ENCODE measurements at places on chromosomes 16 and 17. TPM values are rescaled to one million over a fixed set of nuclear protein-coding genes. Genes with fewer than 3 reads are reported as not detected.

TMIGD1 gene
- not detected for total RNA-seq

PROCA1 gene
- 36.5 TPM for total RNA-seq

HAGHL gene
- 31.7 TPM for total RNA-seq

SPNS2 gene
- total RNA-seq = 73.0 TPM

PIK3R5 gene
- total RNA-seq = not detected

DNA sequence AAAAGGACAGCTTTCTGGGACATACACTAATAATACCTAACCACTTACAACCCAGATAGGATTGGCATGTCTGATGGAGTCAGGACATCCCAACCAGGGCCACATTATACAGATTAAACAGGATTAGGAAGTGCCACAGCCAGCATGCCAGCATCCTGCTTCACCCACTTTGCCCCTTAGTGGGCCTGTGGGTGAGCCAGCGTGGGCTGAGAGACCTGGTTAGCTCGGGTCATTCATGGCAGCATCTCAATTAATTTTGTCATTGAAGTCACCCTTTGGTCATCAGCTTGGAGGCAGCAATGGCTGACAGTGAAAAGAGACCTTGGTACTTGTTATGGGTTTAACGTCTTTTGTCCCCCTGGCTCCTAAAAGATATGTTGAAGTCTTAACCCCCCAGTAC lies 29.9 kb upstream of the SLC6A2 start:
- H3K4me3 ChIP-seq = no peak overlapping the region
- H3K27ac ChIP-seq = no peak overlapping the region
- no peaks in the 10 kb centered on the region for H3K36me3 ChIP-seq
- no peak for DNase-seq
- H3K4me1 ChIP-seq = no peaks in the 10 kb centered on the region

GRCh38 chr17:6231465-6231864 lies 161.3 kb downstream of the WSCD1 start:
- no peaks in the 10 kb centered on the region for H3K27me3 ChIP-seq
- H3K4me3 ChIP-seq = no peak overlapping the region
- no peaks in the 10 kb centered on the region for H3K4me1 ChIP-seq
- DNase-seq = no peak

GRCh38 chr17:21246698-21247097 lies 6.5 kb downstream of the NATD1 start:
- peaks cover 24% of the 10 kb centered on the region for H3K4me1 ChIP-seq
- H3K27ac ChIP-seq = no peak overlapping the region
- no peaks in the 10 kb centered on the region for H3K36me3 ChIP-seq

GRCh38 chr17:28335959-28336871 lies 654 bp downstream of the TNFAIP1 start:
- peaks cover 12% of the 10 kb centered on the region for H3K27me3 ChIP-seq
- DNase-seq = peak; percentile 56
- peak overlapping the region; percentile 99 for H3K27ac ChIP-seq
- H3K4me3 ChIP-seq = peak overlapping the region; percentile 99
- H3K4me1 ChIP-seq = peaks cover 14% of the 10 kb centered on the region

DNA sequence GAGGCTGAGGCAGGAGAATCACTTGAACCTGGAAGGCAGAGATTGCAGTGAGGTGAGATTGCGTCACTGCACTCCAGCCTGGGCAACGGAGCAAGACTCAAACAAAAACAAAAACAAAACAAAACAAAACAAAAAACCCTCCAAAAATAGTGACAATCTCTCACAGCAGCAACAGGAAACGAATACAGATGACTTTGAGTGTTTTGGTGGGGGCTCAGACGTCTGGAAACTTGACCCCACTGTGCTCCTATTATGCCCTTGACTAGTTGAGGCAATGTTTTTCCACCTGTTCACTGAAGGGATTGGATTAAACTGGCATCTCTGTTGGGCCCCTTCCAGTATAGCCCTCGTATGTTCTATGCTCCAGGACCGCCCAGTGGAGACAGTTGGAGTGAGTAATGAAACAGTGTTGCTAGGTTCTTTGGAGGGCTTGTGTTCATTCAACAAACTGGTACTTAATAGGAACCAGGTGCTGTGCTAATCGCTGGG lies 167.0 kb downstream of the UTP18 start:
- no peaks in the 10 kb centered on the region for H3K4me1 ChIP-seq
- H3K4me3 ChIP-seq = no peak overlapping the region
- DNase-seq = no peak
- no peak overlapping the region for H3K27ac ChIP-seq
- peaks cover 2% of the 10 kb centered on the region for H3K27me3 ChIP-seq

DNA sequence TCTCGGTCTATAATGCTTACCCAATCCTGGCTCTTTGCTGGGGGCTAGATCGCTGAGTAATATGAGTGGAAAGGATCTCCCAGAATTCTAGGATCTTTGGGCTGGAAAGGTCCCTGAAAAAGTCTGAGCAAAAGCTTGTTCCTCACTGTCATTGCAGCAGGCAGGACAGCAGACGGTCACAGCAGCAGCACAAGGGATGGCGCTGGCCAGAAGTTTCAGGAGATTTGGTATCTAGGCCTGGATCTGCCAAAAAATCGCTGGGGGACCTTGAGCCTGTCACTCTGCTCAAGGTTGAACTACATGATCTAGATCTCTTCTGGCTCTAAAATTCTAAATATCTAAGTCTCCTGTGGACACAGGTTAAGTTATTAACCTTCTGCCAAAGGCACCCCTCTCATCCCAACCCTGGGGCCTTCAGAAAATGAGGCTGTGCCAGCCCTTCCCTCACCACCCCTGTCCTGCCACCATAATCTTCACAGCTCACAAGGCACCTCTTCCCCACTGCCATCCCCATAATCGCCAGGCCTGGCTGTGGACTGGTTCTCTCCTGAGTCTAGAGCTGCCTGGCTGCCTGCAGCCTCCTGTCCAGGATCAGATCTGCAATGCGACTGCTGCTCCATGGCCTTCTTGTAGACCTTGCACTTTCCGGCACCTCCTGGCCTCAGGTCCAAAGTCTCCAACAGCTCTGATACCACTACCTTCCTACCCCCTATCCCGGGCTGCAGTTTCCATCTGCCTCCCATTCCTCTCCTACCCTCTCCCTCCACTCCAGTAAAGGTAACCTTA lies 10.2 kb downstream of the MYO18A start:
- H3K27me3 ChIP-seq = no peaks in the 10 kb centered on the region
- no peak overlapping the region for H3K27ac ChIP-seq
- no peaks in the 10 kb centered on the region for H3K36me3 ChIP-seq
- no peak overlapping the region for H3K4me3 ChIP-seq
- no peak for DNase-seq

DNA sequence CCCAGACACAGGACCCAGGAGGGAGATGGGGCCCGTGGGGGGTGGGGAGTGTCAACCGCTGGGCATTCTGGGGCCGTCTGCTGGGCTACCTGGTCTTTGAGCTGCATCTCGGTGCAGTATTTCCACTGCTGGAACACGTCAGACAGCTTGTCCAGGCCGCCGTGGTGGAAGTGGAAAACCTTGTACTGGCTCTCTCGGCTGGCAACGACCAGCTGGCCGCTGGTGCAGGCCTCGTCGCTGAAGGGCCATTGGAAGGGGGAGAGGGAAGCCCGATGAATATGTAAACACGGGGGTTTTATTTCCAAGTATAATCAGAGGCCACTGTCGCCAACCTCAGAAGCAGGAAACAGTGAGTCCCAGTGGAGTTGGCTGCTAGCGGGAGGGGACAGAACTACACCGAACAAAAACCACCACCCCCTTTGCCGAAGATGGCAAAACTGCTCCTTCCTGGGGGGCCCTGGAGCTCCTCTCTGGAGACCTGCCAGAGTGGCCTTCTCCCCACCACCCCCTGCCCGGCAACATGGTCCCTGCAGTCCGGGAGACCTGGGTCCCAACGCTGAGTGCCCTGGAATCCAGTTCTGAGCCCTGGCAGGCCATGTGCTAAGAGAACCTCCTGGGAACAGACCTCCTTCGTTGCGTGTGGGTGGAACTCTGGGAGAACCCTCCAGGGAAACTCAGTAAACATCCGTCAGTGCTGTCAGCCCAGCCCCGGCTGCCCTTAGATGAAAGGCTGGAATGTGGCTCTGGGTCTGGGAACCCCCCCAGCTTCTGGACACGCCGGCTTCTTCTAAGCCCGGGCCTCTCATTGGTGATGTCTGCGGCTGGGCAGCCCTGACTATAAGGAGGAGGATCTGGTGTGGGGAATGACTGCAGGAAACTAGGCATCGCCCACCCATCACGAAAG lies 84.1 kb downstream of the TBC1D16 start:
- peak overlapping the region; percentile 68 for H3K27ac ChIP-seq
- H3K4me3 ChIP-seq = peak overlapping the region; percentile 81
- peak; percentile 58 for DNase-seq
- H3K36me3 ChIP-seq = no peaks in the 10 kb centered on the region
- peaks cover 40% of the 10 kb centered on the region for H3K4me1 ChIP-seq
- peaks cover 7% of the 10 kb centered on the region for H3K27me3 ChIP-seq

GRCh38 chr17:3157218-3157617 lies 29.9 kb upstream of the OR1G1 start:
- peaks cover 7% of the 10 kb centered on the region for H3K36me3 ChIP-seq
- no peaks in the 10 kb centered on the region for H3K4me1 ChIP-seq
- no peak overlapping the region for H3K4me3 ChIP-seq
- no peak overlapping the region for H3K27ac ChIP-seq

- H3K27me3 ChIP-seq = peaks cover 20% of the 10 kb centered on the region
- no peaks in the 10 kb centered on the region for H3K36me3 ChIP-seq
- peak overlapping the region; percentile 44 for H3K4me3 ChIP-seq
- peaks cover 32% of the 10 kb centered on the region for H3K4me1 ChIP-seq
- no peak for DNase-seq
- peak overlapping the region; percentile 70 for H3K27ac ChIP-seq
Observed at GRCh38 chr16:85429776-85430522, 183.2 kb upstream of the GSE1 start.
